ENCODE measurements at places on chromosomes 11 and 22.

DNA sequence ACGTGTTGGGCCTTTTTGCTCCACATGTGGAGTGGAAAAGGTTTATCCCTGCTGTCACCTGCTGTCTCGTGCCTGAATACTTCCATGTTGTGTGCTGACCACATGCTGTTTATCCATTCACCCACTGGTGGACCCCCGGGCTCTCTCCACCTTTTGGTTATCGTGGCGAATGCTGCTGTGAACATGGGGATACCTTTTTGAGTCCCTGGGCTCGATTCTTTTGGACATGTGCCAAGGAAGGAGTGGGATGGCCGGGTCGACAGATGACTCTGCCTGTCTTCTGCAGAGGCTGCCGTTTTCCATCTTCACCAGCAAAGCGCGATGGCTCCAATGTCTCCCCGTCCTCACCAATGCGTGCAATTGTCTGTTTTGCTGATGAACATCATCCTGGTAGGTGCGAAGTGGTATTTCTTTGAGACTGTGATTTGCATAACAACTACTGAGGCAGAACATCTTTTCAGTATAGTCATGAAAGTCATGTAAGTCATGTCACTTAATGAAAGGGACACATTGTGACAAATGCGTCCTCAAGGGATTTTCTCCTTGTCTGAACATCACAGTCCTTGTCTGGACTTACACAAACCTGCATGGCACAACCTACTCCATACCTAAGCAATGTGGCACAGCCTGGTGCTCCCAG is 758.7 kb downstream of the BRD1 start:
- no peak for DNase-seq

GRCh38 chr22:35392357-35392756 is 7.6 kb upstream of the MCM5 start:
- no peak for DNase-seq

GRCh38 chr22:22342697-22343580 is 98.4 kb downstream of the VPREB1 start:
- no peak for DNase-seq

- no peak for DNase-seq
Measured at GRCh38 chr11:17745023-17745772, 10.6 kb downstream of the KCNC1 start.

- DNase-seq: no peak
Measured at GRCh38 chr22:47613606-47614350, 851.3 kb downstream of the TBC1D22A start.
